ENCODE measurements at places on chromosomes 7 and 10. TPM values are rescaled to one million over a fixed set of nuclear protein-coding genes. Genes with fewer than 3 reads are reported as not detected.

PALD1 gene
- 9.6 TPM for total RNA-seq

NYAP1 gene
- 6.3 TPM for total RNA-seq

DNA sequence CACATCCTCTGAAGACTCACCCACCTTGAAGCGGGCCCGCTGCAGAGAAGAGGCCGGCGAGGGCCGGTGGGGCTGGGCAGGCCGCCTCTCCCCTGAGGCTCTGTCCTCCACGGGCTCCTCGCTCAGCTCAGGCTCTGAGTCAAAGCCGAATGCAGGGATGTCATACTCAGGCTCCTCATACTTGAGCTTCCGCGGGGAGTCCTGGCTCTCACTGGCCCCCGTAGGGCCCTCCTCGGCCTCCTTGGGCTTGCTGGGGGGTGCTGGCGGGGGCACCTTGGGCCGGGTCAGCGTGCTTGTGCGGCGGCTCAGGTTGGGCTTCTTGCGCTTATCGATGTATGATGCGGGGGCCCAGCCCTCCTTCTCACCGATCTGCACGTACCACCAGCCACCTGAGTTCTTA, 109.9 kb downstream of the NEURL1 start:
- H3K4me1 ChIP-seq = peaks cover 10% of the 10 kb centered on the region
- no peaks in the 10 kb centered on the region for H3K27me3 ChIP-seq
- H3K36me3 ChIP-seq = peaks cover 18% of the 10 kb centered on the region
- no peak overlapping the region for H3K4me3 ChIP-seq
- no peak for DNase-seq

- H3K27ac ChIP-seq = no peak overlapping the region
- no peak for DNase-seq
- peaks cover 8% of the 10 kb centered on the region for H3K4me1 ChIP-seq
- H3K36me3 ChIP-seq = no peaks in the 10 kb centered on the region
- no peak overlapping the region for H3K4me3 ChIP-seq
Observed at GRCh38 chr7:139897422-139898090, 68.5 kb downstream of the TBXAS1 start.

Measured in type B pancreatic cell (in vitro differentiated cells).